ENCODE measurements at places on chromosomes 1 and 21.
A peak's percentile ranks its signal among the peaks of the same experiment; 100 is the strongest.

GRCh38 chr1:32716312-32717148 is 14.0 kb upstream of the SYNC start:
- no peak for DNase-seq

DNA sequence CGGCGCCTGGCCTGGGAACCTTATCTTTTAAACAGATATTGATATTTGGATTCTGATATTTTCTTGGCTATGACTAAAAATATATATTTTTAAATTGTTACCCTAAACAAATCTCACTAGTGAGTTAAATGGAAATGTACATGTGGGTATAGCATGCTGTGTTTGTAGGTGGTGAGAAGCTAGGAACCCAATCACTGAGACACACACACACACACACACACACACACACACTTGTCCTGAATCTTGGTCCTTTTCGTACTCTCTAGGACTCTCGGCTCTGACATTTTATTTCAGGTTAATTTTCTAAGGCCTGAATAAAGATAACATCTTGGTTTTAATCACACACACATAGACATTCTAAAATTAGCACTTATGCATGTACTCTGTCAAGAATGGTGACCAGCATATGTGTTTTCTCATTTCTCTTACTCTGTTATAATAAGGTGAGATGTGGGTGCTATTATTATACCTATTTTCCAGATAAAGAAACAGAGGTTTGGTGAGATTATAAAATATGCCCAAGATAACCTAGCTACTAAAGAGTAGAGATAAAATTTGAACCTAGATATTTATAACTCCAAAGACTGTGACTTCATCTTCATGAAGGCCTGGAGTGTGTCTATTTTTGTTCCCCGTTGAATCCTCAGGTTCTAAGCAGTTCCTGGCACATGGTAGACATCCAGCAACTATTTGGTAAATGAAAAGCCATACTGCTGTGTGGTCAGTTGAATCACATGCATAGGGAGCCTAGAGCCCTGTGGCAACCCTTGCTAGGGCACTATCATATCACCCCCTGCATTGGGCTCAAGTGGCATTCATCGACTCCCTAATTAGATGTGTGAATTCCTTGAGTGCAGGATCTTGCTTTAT is 85.0 kb upstream of the RAB3GAP2 start:
- DNase-seq: no peak

GRCh38 chr1:201933840-201934430 is 12.4 kb downstream of the LMOD1 start:
- DNase-seq: no peak

DNA sequence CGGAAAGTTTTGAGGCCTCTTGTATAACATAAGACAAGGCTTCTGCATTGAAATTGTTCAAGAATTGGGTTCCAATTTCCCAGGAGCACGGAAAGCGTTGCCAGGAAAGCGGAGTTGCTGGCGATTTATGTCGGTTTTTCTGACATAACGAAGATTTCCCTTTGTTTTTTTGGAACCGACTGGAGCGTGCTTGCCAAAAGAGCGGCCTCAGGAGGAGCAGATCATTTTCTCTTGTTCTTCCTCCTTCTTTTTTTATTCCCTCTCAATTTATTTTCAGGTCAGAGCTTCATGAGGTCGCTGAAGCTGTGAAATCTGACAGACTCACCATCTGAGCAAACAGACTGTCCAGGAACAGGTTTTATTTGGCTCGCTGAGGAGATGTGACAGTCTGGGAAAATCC is 275.5 kb downstream of the CAMTA1 start:
- DNase-seq: no peak

- DNase-seq: no peak
These were observed 2.0 kb downstream of the GFI1 start for GRCh38 chr1:92484472-92485380.

- DNase-seq: no peak
These were observed 147.7 kb downstream of the NTPCR start for GRCh38 chr1:233097959-233098580.

DNA sequence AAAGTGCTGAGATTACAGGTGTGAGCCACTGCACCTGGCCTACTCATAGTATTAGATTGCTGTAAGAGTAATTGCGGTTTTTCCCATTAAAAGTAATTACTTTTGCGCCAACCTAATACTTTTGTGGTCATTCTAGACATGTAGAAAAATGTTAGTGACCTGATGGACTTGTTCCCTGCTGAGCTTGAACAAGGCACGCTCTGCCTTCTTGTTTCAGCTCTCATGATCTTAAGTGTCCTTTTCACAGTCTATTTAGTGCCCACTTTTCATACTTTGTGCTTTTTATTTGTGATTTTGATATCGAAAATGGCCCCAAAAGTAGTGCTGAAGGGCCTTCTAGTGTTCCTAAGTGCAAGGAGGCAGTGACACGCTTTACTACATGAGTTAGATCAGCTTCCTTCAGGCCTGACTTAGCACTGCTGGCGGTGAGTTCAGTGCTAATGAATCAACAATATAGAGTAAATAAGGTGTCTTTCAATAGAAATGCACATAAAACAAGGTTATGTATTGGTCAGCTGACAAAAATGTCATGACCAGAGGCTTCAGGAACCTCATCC is 5.6 kb upstream of the RD3 start:
- no peak for DNase-seq

- DNase-seq: no peak
These were observed 464 bp downstream of the ACBD6 start for GRCh38 chr1:180501865-180502360.

- DNase-seq: peak; percentile 61
These were observed 495 bp downstream of the PI4KB start for GRCh38 chr1:151326619-151327222.

DNA sequence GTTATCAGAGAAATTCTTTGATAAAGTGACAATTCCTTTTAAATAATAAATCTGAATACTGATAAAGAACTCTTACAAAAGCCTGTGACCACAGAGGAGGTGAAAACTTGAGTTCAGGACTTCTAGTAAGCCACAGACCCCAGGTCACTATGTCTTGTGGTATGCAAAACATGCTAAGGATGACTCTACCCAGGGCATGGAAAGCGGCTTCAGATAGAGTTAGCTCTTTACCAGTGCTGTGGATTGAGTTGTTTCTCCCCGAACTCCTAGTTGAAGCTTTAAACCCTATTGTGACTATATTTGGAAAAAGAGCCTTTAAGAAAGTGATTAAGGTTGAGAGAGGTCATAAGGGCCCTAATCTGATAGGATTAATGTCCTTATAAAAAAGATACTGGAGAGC is 42.3 kb downstream of the HLX start:
- no peak for DNase-seq

DNA sequence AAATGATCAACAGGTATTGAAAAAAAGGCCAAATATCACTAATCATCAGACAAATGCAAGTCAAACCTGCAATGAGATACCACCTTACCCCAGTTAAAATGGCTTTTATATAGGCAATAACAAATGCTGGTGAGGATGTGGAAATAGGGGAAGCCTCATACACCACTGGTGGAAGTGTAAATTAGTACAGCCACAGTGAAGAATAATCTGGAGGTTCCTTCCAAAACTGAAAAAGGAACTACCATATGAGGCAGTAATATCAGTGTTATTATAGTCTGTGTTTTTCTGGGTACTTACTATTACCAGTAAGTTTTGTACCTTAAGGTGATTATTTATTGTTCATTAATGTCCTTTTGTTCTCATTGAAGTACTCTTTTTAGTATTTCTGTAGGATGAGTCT is 201.3 kb downstream of the MRPL39 start:
- no peak for DNase-seq

GRCh38 chr21:43267391-43268085 is 98.7 kb downstream of the CRYAA start:
- DNase-seq: no peak

GRCh38 chr1:113146242-113147072 is 73.5 kb downstream of the LRIG2 start:
- no peak for DNase-seq

- peak; percentile 38 for DNase-seq
These were observed 37.2 kb downstream of the VN1R5 start for GRCh38 chr1:247293047-247293446.

- no peak for DNase-seq
These were observed 63.6 kb upstream of the CTTNBP2NL start for GRCh38 chr1:112332176-112333150.

DNA sequence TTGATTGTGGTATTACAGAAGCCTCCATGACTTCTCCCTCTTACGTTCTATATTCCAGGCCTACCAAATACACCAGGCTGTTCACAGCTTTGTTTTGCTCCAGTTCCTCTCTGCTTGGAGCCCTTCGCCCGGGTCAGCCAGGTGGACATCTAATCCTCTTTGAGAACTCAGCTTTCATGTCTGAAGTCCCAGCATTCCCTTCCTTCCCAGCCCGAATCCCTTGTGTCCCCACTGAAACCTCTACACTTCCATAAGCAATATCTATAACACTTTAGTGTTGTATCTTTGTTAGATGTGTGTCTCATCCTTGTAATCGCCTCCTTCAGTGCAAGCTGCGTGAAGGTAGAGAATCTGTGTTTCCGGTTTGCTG is 1.9 kb downstream of the RNF11 start:
- no peak for DNase-seq

GRCh38 chr1:147292012-147292411 is 49.5 kb downstream of the CHD1L start:
- no peak for DNase-seq

DNA sequence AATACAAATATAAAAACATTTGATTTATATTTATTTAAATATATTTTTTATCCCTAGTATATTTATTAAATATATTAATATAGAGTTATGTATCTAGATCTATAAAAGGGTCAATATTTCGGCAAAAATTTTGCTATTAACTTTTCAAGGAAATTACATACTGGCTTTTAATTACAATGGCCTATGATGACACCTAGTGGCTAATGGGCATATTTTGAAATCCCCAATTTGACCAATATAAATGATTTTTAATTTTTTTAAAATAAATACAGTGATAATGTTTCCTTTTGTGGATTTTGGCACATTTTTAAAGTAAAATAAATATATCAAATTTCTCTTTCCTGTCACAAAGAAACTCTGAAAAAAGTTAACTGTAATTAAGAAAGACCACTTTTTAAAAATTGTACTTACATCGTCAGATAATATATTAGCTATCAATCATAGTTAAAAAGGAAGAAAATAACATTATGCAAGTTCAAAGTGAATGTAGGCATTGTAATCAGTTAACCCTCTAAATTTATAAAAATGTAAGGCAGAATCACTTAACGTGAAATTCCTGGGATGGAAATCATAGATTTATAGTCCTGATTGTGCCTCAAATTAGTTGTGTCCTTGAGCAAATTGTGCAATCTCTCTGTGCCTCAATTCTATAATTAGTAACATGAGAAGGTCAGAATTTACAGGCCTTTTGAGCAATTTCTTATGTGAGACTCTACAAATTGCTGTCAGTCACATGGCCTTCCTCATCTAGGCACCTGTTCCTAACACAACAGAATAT is 25.6 kb upstream of the RGS13 start:
- DNase-seq: no peak

DNA sequence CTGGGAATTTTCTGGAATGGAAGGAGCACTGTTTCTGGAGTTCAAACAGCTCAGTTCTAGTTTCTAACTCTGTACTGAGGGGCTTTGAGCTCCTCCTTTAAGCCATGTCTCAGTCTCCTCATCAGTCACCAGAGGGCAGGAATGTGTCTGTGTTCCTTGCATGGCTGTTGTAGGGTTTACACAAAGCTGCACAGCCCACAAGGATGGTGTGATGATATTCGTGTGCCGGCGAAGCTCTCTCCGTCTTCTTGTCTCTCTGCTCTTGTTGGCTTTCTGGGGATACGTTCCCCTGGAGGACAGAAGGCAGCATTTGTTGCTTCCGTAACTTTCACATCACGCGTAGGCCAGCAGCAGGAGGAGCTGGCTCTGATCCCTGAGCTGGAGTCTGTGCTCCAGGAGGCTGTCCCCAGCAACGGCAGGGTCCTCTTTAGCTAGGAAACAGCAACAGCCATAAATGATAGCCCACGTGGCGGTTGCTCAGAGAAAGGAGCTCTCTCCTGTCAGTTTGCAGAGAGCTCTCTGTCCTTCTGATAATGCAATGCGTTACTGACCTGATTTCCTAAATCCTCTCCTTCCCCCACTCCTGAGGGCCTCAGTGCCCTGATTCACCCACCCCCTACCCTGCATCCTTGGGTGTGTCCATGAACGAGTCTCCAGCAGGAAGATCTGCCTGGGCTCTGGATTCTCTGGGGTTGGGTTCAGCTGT is 189.2 kb upstream of the VAMP3 start:
- DNase-seq: peak; percentile 16

- no peak for DNase-seq
These were observed 99.1 kb upstream of the RAB3GAP2 start for GRCh38 chr1:220371324-220371723.

DNA sequence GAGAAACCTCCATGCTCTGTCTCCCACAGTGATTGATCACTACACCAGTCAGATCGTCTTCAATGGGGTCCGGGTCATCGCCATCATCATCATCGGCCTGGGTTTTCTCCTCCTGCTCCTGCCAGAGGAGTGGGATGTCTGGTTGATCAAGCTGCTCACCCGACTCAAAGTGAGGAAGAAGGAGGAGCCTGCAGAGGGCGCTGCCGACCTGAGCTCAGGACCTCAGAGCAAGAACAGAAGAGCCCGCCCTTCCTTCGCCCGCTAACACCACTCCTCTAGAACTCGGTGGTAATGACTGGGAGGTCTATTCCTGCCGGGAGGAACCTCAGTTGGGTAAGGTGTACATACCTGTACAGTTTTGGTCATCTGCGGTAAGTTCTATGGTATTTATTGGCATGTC is 50.3 kb upstream of the COA6 start:
- no peak for DNase-seq

DNA sequence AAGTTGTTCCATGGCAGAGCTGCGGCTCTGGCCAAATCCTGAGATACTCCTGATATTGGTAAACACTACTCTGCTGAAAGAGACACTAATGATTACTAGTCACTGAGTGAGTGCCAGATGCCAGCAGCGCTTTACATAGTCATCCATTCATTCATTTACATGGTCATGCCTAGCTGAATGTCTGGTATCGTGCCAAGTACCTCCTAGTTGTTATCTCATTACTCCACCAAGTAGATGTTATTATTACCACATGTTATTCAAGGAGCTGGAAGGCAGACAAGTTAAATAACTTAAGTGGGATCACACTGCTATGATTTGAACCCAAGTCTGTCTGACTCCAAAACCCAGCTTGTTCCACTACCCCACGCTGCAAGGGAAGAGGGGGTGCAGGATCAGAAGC is 4.7 kb downstream of the OLFML2B start:
- DNase-seq: no peak

DNA sequence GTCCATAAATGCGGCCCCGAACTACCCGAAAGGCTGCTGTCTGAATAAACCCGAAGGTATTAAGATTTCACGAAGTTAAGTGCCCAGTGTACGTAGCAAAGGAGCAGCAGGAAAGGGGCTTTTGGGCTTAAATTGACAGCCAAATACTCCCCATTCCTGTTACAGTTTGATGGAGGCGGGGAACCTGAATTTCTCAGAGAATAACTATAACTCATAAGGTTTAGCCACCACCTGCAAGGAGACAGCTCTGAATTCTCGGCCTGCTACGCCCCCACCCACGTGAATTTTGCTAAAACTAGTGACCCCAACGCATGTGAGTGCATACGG is 5.2 kb downstream of the GFI1 start:
- DNase-seq: no peak

GRCh38 chr1:242425232-242425631 is 99.3 kb downstream of the PLD5 start:
- DNase-seq: no peak
